ENCODE measurements at places on chromosomes 3 and 15.
A peak's percentile ranks its signal among the peaks of the same experiment; 100 is the strongest.

GRCh38 chr15:91919014-91919534, 65.6 kb downstream of the SLCO3A1 start:
- peak; percentile 77 for DNase-seq

GRCh38 chr3:41318520-41318919, 119.2 kb downstream of the CTNNB1 start:
- no peak for DNase-seq

- DNase-seq: no peak
Observed at GRCh38 chr3:170636400-170636973, 50.6 kb upstream of the SLC7A14 start.

GRCh38 chr3:107213044-107213669, 164.1 kb upstream of the CCDC54 start:
- no peak for DNase-seq

- DNase-seq: no peak
Observed at GRCh38 chr3:46517016-46517783, 19.4 kb downstream of the RTP3 start.
